ENCODE measurements at places on chromosomes 2 and 18. TPM values are rescaled to one million over a fixed set of nuclear protein-coding genes. Genes with fewer than 3 reads are reported as not detected.

The CMPK2 gene
- total RNA-seq: 2.4 TPM

The HSBP1L1 gene
- 4.5 TPM for total RNA-seq

The SOWAHC gene
- 0.75 TPM for total RNA-seq

The UGT1A6 gene
- total RNA-seq: not detected

The CLIP4 gene
- 212 TPM for total RNA-seq

The CCDC141 gene
- 2.8 TPM for total RNA-seq

The AMMECR1L gene
- total RNA-seq: 9.3 TPM

The POMC gene
- 3.1 TPM for total RNA-seq

The PER2 gene
- total RNA-seq: 7.5 TPM

The DAPL1 gene
- total RNA-seq: not detected

The SLC9A4 gene
- not detected for total RNA-seq

The C2orf66 gene
- not detected for total RNA-seq

The KIF1A gene
- 0.33 TPM for total RNA-seq

The TNFAIP6 gene
- total RNA-seq: not detected

The ROCK2 gene
- 85.4 TPM for total RNA-seq

The SERPINB13 gene
- total RNA-seq: not detected

The MOB4 gene
- 29.3 TPM for total RNA-seq

The KYNU gene
- not detected for total RNA-seq

The DSG1 gene
- not detected for total RNA-seq

The L3MBTL4 gene
- total RNA-seq: 3.8 TPM

The PIGN gene
- total RNA-seq: 11.5 TPM

The CRYGD gene
- not detected for total RNA-seq

The STARD6 gene
- total RNA-seq: not detected

The LRP1B gene
- 4.7 TPM for total RNA-seq

The RAPGEF4 gene
- 5.5 TPM for total RNA-seq

The RND3 gene
- total RNA-seq: 2.1 TPM

The TFCP2L1 gene
- total RNA-seq: 3.2 TPM

The KIAA2012 gene
- total RNA-seq: not detected

The ANKRD53 gene
- not detected for total RNA-seq

The CREG2 gene
- not detected for total RNA-seq

The VAMP8 gene
- 8.4 TPM for total RNA-seq

The SERPINB4 gene
- total RNA-seq: not detected

The TSN gene
- 42.5 TPM for total RNA-seq

The STAMBP gene
- total RNA-seq: 73.5 TPM

Data from gastrocnemius medialis (tissue), 4 donors.